ENCODE measurements at places on chromosomes 11 and 22.

- no peak for DNase-seq
These were observed 75.0 kb upstream of the OR4B1 start for GRCh38 chr11:48141475-48142122.

- no peak for DNase-seq
These were observed 3.0 kb downstream of the RAB39A start for GRCh38 chr11:107931206-107931605.

- no peak for DNase-seq
These were observed 12.3 kb downstream of the B4GALNT4 start for GRCh38 chr11:381501-382072.

GRCh38 chr22:47806894-47807293 is 1044.4 kb downstream of the TBC1D22A start:
- no peak for DNase-seq

DNA sequence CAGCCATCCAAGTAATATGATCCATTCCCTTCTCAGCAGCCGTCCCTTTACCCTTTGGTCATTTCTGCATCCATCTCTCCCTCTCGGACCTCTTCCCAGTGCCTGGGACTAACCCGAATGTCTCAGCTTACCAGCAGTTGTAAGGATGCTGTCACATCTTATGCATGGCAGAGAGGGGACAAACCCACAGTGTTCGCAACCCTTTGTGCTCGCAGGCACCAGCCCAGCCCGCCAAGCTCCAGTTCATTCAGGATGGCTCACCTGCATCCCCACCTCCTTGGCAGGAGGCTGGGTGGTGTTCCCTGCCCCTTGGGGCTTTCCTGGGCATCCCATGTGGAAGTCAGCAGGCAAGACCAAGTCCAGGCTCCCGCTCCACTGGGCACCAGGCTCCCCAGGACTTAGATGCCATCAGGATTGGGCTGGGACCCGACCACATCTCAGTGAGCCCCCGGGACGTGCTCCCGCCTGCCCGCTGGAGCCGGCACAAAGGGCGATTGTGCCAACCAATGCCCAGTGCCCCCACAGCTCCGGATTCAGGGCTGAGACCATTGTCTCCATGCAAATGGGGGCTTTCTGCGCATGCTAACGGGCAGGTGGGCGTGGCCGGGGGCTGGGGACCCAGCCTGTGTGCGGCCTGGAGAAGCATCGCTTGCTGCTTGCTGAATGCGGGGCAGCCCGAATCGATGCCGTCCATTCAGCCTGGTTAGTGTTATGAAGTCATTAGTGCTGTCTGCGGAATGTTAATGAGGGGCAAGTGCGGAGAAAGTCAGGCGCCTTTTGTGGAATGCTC is 108.6 kb downstream of the KCNQ1OT1 start:
- no peak for DNase-seq

DNA sequence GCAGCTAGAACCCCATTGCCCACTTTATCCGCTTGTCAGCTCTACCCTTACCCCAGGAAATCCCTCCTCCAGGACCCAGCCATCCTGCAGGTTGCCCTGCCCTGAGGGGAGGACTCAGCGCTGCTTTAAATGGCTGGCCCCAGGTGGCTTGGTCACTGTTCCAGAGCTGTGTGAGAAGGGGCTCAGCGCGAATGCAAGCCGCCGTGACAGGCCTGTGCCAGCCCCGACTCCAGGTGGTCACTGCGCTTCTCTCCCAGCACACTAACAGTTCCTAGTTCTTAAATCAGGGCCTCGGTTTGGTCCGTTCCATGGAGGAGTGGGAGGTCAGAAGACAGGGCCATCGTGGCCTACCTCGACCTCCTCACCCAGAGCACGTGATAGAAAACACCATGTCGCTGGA is 65.7 kb upstream of the TBCEL start:
- no peak for DNase-seq
